Central memory CD4-positive, alpha-beta T cell (primary cell): ENCODE measurements at places on chromosomes 6 and 20.

DNA sequence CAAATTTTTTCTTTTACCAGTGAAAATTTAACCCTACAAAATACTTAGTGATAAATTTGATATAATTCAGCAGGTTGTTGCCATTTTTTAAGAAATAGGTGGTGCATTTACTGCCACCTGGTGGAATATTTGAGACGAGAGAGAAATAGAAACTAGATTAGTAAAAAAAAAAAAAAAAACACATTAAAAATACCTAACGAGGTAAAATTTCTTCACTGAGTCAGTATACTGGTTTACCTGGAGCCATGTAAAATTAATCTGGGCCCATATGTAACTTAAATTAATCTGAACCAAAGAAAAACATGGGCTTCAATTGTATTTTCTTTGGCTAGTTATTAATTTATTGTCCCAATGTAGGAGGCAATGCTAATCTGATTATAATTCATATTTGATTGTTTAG lies 520.8 kb downstream of the EPM2A start:
- DNase-seq: peak; percentile 4

DNA sequence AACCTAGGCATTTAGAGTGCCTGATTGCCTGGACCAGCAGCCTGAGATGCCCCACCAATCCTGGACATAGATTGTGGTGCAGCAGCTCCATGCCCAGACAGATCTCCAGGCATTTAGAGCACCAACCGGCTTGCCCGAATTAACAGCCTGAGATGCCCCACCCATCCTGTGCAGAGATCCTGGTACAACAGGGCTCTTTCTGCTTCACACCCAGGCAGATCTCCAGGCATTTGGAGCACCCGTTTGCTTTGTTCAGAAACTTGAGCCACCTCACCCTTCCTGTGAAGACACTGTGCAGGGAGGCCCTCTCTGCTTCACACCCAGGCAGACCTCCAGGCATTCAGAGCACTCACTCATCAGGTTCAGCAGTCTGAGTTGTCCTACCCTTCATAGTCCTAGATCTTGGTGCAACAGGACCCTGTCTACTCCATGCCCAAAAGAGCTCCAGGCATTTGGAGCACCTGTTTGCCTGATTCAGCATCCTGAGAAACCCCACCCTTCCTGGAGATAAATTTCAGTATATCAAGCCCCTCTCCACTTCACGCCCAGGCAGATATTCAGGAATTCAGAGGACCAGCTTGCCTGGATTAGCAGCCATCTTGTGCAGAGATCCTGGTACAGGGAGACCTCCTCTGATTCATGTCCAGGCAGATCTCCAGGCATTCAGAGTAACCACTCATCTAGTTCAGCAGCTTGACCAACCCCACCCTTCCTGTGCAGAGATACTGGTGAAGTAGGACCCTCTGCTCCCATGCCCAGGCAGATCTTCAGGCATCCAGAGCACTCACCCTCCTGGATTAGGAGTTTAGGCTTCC lies 189.2 kb upstream of the FERMT1 start:
- no peak for DNase-seq

DNA sequence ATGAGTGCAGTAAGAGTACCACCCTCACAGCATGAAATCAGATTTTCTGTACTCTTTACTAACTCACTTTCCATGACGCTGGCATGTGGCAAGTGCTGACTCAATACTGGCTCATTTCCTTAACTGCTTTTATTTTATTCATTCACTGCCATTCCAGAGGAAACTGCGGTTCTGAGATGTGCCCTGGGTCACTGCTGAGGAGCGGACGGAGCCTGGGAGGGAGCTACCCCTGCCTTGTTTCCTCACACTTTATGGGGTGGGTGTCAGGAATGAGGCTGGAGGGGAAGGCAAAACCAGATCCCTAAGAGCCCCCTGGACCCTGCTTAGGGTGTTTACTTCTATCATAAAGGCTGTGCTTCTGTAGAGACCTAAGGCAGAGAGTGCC lies 14.4 kb downstream of the NT5E start:
- no peak for DNase-seq

DNA sequence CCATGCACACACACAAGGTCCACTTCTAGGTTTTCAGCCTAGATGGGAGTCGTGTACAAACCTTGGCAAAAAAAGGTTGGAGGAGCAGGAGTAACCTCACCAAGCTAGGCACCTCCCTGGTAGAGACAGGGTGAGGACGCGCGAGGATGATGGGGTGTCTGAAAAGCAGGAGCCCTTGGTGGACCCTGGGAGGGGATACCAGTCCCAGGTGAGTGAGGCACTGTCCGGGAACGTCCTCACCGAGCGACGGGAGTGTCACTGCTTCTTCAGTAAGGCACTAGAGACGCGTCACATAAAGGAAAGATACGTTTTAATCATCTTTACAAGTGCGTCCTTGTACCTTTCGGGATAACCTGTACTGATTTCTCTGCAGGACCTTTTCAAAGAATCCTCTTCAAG lies 29.4 kb upstream of the ZBP1 start:
- no peak for DNase-seq

DNA sequence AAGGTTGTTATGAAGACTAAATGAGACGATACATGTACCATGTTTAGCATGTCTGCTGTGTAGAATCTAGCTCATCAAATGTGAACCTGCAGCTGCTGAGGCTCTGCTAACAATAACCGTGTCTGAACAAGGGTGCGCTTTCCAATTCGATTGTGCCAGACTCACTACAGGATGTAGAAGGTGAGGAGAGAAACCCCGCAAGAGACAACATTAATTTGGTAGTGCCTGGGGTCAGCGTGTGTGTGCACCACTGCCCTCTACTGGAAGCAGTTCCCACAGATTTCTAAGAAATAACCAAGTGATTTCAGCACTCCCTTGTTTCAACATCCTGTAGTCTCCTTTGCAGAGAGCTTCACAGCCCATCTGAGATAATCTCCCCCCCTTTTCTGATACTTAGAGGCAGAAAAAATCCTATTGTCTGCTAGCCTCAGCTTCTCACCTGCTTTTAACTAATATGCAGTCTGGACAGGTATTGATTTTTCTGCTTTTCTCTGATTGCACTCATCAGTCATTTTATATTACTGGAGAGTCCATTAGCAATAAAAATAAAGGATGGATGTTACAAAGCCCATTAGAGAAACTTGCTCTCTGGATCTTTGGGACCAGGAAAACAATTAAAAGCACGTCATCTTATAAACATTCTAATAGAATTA lies 96.7 kb upstream of the BACH2 start:
- DNase-seq: peak; percentile 68

DNA sequence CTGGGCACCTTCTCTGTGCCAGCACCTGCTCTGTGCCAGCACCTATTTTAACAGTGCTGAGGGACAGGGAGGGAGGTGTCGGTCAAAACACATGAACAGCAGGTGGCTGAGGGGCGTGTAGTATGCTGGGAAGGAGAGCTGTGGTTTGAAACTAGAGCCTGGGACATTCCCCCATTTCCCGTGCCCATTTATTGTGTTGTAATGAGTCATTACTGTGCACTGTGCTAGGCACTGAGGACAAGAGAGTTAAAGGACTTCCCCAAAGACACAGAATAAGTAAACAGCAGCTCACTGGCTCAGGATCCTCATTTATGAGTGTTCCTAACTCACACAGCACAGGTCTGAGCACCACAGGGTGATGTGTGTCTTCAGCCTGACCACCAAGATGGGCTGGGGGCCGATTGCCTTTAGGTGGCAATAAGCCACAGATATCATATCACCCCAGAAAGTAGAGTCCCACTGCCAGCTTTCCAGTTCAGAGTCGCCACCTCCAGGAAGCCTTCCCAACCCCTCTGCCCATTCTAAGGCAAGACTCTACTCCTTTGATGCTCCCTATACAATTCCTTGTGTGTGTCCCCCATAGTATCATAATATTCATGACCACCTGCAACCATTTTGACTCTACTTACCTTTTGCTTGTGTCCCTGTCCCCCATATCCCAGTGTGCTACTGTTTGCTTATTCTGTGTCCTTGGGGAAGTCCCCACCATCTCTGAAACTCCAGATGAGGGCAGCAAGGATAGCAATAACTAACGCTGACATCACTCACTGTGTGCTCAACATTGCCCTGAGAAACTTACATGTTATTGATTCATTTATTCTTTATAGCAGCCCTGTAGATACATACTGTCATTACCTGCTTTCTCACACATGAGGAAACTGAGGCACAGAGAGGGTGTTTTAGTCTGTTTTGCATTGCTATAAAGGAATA lies 87.3 kb downstream of the TOX2 start:
- no peak for DNase-seq

- no peak for DNase-seq
Measured at GRCh38 chr6:135701426-135701825, 150.1 kb upstream of the PDE7B start.

DNA sequence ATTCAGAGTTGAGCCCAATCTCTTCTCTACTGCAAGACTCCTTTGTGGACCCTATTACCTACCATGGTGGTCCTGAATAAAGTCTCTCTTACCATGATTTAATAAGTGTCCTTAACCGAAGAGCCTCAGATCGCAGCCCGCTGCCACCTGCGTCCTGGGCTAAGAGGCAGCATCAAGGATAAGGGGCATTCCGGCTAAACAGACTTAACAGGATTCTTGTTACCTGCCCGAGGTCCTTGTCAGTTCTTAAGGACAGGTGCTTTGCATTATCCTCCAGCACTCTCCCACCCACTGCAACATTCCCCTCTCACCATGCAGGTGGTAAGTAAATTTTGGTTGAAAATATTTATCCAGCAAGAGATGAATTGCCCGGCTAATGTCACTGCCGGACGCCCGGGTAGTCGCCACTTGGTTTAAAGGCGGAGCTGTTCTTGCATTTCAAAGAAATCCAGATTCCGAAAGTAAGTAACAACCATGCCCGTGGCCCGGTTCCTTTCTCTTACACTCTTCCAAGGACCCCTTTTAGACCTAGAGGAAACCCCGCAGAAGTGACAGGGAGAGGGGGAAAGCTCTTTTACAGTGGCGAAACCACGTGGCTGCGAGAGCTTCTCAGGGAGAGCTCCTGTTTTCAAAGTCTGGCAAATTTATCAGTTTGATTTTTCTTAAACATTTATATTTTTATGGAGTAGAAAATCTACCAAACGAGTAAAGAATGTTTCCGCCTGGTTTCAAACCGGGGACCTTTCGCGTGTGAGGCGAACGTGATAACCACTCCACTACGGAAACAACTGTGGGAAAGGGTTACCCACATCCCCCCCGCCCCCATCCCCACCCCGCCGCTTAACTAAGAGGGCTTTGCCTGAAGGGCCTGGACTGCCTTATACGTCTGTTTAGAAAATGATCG lies 41.9 kb upstream of the PRSS16 start:
- DNase-seq: no peak

GRCh38 chr20:50993876-50994275 lies 29.0 kb downstream of the KCNG1 start:
- no peak for DNase-seq

DNA sequence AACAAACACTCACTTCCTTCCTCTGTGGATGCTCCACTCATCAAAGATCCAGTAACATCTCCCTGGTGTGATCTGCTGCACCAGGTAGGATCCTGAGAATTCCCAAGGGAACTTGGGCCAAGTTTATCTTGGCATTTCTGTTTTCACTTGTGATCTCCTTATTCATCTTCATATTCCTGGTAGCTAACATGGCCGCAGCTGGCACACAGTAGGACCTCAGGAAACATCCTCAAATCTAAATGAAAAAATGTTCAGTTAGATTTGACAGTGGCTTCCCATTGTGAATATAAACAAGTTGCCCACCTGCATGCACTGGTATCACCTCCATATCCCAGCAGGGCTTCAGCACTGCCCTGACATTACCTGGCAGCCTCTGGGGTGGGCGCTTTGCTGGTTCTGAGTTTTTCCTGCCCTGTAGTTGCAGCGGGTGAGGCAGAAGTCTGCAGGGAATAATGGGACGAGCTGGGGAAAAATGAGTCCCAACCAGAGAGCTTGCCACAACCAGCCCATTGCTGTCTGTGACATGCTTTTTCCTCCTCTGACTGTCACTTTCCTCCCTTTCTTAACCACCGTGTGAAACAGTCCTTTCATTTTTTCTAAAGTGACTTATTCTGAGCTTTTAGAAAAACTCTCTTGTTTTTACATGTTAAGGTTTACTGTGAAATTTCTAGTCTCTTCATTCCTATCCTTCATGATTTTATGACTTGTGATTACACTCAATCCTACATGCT lies 9.4 kb upstream of the DSTN start:
- DNase-seq: no peak

GRCh38 chr6:154289818-154290508 lies 66.6 kb downstream of the IPCEF1 start:
- DNase-seq: no peak

GRCh38 chr6:154318721-154319120 lies 37.9 kb downstream of the IPCEF1 start:
- DNase-seq: no peak

DNA sequence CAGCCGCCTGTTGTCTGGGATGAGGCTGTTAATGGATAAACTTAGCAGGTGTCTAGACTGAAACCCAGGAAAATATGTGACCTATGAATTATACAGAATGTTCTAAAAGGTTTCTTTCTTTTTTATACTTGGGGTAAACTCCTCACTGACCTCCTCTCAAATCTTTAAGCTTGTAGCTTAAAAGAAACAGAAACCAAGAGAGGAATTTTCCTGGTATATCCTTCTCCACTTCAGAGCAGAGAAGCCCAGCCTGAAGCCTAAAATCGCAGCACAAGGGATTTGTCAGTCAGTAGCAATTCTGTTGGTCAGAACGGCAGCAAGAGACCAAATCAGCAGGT lies 99.4 kb upstream of the RIPOR2 start:
- DNase-seq: no peak

- no peak for DNase-seq
Measured at GRCh38 chr6:18216411-18216810, 47.9 kb downstream of the DEK start.

DNA sequence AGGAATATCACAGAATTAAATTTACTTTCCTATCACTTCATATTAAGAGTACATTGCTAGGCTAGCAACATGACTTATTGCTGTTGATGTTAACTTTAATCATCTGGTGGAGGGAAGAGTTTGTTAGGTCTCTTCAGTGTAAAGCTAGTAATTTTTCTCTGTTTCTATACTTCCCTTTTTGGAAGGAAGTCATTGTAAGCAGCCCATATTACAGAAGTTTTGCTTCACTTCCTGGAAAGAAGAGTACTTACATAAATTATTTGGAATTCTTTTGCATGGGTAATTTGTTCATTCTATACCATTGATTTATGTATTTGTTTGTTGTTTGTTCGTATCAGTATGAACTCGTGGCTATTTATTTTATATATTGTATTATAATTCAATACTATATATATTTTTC lies 405.2 kb downstream of the RFPL4B start:
- DNase-seq: no peak

DNA sequence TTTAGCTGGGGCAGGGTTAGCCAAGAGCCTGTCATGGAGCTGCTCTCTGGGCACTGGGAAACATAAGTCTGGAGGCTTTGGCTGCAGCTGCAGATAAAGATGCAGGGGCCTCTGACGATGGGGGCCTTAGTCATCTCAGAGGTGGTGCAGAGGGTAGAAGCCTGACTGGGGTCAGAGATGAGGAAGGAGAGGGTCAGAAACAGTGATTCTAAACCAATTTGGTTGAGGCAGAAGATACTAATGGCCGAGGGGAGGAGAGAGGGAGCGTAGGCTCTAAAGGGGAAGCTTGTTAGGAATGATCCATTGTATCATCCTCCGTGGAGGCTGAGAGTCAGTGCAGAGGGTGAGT lies 33.8 kb downstream of the PLEKHG1 start:
- DNase-seq: no peak
